ENCODE measurements at places on chromosomes 7 and 10.

DNA sequence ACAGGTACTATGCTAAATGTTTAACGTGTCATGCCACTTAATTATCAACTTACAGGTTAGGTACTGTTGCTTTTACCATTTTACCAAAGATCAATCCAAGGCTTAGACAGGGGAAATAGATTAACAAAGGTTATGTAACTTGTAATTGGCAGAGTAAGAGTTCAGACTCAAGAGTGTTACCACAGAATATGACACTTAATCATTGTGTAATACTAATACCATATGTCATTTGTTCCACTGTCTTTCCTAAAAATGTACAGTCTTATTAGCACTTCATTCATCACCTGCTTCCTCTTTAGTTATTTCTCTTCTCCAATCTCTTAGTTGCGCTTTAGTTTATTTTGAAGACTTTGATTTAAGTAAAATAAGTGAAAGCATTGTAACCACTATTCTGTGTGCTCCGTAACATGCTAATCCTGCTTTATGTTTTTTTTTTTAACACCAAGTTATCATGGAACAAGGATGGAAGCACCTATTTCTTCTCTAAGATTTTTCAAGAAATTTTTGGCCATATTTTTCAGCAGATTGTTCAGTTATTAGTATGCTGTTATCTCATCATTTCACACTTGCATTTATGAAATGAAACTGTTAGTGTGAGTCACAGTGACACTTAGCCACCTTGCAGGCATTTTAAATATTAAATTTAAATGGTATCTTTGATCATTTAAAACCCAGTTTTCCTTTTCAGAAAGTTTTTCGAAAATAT, 197.3 kb downstream of the PHF14 start:
- DNase-seq, result no peak

GRCh38 chr10:43943119-43943817, 294.6 kb upstream of the ZNF32 start:
- no peak for DNase-seq

DNA sequence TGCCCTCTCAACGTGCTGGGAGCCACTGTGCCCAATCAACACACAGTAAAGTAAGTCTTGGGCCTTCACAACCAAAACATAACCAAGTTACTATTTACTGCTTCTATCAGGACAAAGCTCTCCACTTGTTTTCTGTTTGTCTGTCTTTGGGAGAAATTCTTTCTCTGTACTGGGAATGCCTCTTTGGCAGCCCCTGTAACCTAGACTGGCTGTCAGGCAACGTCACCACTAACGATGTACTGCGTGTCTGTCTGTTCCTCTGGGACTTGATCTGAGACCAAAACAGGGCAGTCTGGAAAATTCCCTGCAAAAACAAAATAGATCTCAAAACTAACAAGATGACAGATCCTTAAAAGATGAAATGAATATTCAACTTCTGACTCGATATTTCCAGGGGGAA, 113.0 kb downstream of the SMURF1 start:
- DNase-seq, result no peak

GRCh38 chr7:22420008-22420407, 63.1 kb upstream of the RAPGEF5 start:
- no peak for DNase-seq

DNA sequence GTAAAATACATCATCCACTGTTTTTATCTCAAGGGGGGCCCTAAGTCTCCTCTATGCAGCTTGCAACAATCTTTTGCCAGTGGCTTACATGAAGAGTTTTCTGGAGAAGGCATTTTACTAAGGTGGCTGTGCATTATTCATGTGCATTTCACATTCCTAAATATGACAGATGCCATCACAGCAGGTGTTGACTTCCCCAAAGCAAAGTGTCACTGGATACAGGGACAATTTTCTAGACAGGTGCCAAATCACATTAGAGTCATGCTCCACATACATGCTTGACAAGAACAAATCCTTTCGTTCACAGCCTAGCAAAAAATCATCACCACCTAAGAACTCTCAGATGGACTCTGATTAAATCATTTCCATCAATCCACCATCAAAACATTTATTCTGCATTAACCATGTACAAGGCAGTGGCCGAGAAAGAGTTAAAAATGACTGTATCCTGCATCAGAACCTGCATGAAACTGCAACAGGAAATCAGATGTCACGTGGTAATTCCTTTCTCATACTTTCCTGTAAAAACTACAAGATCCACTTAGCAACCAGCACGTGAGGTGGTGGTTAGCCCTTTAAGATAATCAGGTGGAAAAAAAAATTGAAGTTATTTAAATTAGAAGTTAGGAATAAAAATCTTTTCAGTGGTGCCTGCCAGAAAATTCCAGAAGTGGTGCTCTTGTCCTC, 88.2 kb upstream of the AFAP1L2 start:
- no peak for DNase-seq

- DNase-seq, result no peak
Observed at GRCh38 chr10:100172349-100172748, 13.5 kb downstream of the ERLIN1 start.

DNA sequence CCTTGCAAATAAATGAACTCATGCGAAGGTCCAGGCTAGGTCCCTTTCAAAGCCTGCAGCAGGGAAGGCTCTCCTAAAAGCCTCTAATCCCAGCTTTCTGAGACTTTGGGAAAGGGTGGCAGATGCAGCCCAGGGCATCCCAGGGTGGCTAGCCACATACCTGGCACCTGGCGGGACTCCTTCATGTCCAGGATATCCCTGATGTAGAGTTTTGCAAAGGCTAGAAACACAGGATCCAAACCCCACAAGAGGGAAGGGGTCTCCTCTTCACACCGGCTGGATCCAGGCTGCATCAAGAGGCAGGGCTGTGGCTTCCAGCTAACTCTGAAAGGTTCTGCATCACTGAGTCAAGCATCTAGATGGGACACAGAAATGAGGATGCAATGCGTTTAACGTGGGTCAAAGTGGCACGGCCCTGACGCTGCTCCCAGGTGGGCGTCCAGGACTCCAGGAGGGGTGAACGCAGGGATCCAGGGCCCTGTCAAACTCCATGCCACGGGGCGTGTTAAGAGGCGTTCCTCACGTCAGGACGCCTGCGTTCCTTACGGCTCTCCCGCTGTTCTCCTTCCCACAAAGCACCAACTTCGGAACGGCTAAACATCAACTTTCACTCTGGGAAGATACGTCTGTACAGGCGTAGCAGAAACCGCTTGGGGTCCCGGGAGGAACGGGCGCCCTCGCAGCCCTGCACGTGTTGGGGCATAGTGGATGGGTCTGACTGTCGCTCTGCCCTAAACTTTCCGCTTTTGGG, 507 bp downstream of the STN1 start:
- no peak for DNase-seq

- no peak for DNase-seq
Observed at GRCh38 chr7:151652111-151652510, 132.4 kb upstream of the RHEB start.

DNA sequence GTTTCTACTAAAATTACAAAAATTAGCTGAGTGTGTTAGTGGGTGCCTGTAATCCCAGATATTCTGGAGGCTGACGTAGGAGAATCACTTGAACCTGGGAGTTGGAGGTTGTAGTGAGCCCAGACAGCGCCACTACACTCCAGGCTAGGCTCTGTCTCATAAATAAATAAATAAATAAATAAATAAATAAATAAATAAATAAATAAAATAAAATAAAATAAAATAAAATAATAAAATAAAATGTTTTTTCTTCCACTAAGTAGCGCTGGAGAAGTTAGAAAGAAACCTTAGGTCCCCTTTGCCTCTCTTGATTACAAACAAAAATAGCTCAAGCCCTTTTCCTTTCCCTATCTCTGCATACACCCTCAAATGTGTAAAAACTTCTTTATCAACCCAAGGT, 525.9 kb downstream of the IPMK start:
- DNase-seq, result no peak
